ENCODE measurements at places on chromosomes 7 and 10.
A peak's percentile ranks its signal among the peaks of the same experiment; 100 is the strongest.

- DNase-seq, result no peak
Observed at GRCh38 chr7:92813390-92814024, 22.9 kb downstream of the CDK6 start.

DNA sequence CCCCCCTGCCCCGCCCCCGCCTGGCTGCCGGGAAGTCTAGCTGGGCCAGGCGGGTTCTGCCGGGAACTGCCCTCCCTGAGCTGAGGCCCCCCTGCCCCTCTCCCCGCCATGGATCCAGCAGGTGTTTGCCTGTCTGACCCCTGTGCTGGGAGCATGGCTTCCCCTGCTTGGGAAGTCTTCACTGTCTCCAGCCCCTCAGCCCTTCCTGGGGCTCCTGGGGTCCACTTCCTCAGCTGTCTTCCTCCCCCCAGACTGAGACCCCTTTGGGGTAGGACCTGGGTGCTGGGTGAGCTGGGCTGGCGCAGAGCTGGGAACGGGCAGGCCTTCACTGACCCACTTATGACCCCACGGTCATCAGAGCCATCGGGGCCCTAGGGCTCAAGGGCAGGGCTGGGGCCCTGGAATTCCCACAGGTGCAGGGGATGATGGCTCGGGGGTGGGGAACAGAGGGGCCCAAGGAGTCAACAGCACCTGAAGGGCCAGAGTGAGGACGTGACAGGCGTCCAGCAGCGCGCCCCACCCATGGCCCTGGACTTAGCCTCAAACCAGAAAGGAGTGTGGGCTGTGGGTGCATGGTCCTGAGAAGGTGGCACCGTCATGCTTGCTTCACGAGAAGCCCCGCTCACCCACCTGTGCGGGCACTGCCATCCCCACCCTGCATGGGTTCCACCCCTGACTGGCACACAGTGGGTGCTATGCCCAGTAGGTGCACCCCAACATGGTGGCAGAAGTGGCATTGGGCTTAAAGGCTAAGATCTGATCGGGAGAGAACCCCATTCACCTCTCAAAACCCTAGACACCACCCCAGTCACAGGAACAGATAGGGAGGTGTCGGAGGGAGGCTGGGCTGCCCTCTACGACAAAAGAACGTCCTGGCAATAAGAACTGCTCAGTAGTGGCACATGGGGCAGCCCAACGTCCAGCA lies 16.2 kb upstream of the TNRC18 start:
- DNase-seq, result no peak

GRCh38 chr10:71648933-71649320 lies 70.7 kb downstream of the C10orf105 start:
- no peak for DNase-seq

DNA sequence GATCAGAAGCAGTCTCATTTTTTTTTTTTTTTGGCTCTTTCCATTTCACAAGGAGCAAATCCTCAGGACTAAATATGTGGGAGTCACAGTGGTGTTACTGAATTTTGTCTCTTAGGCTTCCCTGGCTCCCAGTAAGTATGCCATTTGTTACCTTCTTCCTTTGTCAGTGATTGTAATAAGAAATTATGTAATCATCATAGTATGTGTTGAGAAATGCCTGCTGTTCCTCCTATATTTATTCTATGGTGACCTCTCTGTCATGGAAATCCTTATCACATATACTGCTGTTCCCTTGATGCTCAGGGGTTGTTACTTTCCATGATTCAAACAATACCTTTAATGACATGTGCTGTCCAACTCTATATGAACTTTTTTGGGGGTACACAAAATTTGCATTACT lies 4.8 kb upstream of the OR9A4 start:
- no peak for DNase-seq

GRCh38 chr10:133070810-133071209 lies 16.9 kb upstream of the ADGRA1 start:
- no peak for DNase-seq

DNA sequence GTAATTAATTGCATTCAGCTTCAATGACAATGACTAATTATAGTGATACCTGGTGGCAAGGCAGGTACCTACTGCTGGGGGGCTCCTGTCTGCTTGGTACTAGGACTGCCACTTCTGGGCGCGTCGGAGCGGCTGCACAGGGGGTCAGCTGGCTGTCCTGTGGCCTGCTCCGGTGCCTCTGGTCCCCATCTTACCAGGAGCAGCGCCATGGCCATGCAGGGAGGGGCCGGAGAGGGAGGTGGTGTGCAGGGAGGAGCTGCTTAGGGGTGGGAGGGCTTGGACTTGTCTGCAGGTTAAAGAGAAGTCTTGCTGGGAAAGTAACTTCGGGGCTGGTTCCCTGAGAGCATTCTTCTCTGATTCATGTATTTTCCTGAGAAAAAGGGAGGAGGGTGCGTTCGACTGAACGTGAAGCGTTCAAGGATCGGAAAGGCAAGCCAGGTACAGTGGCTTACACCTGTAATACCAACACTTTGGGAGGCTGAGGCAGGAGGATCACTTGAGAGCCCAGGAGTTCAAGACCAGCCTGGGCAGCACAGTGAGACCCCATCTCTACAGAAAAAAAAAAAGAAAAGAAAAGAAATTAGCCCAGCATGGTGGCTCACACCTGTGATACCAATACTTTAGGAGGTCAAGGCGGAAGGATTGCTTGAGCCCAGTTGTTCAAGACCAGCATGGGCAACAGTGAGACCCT lies 15.4 kb downstream of the CUX1 start:
- no peak for DNase-seq

- no peak for DNase-seq
Observed at GRCh38 chr7:80675090-80675489, 36.6 kb downstream of the CD36 start.

DNA sequence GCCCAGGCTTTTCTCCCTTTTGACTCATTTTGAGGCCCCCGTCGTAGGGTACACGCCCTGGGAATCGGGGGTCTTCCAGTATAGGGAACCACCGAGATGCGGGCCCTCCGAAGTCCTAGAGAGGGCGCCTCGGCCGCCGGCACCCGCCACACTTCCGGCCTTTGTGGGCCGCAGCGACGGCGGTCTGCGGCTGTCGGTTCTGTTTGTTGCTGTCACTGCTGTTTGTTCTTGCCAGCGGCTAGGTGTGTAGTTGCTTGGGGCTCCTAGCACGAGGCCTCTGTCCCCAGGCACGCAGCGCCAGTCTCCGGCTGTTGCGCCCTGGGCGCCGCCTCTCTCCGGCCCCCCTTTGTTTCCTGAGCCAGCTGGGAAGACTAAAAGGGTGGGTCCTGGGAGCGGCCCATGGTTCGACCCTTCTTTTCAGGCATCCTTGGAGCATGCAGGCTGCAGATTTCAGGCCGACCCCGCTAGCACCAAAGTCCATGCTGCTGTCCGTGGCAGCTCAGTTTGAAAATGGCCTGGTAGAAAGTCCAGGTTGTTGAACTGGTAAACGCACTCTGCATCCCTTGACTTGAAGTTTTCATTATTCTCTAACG lies 17.8 kb upstream of the ZKSCAN1 start:
- no peak for DNase-seq

GRCh38 chr10:29805134-29805723 lies 170.5 kb upstream of the SVIL start:
- DNase-seq, result no peak

- DNase-seq, result no peak
Observed at GRCh38 chr7:111006040-111006439, 84.9 kb upstream of the LRRN3 start.

DNA sequence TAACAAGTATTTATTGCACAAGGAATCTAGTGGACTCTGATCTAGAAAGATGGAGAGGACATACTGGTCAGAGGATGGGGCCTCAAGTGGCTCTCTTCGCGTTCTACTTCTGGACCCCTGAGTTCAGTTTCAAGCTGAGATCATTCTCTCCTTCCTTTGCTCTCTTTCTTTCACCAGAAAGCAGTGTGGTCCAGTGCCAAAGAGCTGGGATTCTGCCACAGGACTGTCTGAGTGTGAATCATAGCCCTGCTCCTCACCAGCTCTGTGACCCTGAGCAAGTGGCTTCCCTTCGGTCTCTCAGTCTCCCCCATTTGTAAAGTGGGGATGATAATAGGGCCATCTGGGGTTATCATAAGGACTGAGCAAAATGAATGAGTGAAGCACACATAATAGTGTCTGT lies 715.2 kb downstream of the SUGCT start:
- DNase-seq, result no peak

- DNase-seq, result no peak
Observed at GRCh38 chr10:86164174-86164774, 202.3 kb downstream of the GRID1 start.

DNA sequence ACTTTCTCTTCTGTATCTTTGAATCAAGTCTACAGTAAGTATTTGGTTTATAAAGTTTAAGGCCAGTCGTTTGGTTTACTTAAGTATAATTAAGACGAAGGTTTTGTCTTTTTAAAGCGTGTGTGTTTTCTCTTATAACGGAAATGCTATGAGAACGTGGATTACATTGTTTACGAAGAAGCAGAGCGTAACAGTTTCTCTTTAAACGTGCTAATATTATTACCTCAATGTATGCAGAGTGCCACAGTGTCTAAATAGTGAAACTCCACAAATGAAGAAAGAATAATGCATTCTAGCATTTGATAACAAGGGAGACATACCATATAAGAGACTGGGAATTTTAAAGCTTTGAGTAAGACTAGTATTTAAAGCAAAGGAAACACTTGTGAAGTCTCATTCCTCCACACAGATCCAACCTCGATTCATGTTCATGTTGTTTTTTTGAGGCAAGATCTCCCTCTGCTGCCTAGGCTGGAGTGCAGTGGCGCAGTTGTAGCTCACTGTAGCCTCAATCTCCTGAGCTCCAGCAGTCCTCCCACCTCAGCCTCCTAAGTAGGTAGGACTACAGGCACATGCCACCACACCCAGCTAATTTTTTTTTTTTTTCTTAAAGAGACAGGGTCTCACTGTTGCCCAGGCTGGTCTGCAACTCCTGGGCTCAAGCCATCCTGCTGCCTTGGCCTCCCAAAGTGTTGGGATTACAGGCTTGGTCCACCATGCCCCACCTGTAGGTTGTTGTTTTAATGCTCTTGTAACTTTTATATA lies 75.1 kb downstream of the ANKRD61 start:
- DNase-seq, result no peak

DNA sequence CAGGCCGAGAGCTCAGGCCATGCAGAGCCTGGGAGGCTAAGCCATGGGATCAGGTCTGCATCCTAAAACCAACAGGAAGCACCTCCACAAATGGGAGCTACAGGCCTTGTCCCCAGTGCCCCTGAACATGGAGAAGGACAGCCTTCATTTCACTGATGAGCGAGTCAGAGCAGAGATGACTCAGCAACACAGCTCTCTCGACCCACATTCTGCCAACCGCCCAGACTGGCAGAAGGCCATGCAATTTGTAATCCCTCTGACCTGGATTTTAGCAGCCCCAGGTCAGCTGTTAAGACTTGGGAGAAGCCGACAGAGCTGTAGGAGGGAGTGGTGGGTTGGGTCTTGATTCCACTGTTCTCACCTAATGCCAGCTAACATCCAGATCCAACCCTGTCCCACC lies 25.5 kb downstream of the VOPP1 start:
- DNase-seq, result no peak

GRCh38 chr7:131197920-131198615 lies 129.6 kb upstream of the MKLN1 start:
- DNase-seq, result peak; percentile 64

DNA sequence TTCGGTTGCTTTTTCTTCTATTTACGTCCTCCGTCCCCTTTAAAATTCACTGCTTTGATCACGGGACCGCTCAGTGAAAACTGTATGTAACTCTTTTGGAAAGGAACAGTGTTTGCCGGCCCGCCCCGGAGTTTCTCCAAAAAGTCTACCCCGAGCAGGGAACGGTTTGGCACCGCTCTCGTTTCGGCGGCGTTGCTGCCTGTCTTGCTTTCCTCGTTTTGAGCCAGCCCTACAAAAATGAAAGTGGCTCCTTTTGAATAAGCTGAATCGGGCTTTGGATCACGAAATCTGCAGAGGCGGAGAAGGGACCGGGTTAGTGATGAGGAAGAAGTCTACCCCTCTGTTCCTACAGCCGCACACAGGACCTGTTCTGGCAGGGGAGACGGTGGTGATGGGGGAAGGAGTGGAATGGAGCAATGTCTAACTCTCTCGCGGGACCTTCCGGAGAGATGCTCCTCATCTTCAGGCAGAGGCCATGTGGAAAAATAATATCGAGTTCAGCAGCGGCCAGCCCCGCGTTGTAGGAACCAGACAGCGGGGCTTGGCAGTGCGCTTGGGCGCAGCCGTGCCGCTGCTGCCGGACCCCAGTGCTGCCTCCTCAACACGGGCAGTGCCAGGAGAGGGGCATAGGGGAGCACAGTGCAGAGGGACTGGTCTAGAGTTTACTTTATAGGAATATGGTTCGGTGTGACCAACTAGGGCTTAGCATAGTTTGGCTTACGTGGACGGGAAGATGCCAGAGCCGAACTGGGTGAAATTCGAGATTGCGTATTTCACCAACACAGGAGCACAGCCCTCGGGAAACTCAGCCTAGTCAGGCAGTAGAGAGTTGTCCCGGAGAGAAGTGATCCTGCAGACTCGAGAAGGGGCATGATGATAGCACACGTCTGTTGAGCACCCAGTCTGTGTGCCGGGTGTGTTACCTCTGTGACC lies 1.4 kb downstream of the HTRA1 start:
- no peak for DNase-seq

GRCh38 chr7:4267341-4268039 lies 414.6 kb upstream of the FOXK1 start:
- DNase-seq, result no peak

DNA sequence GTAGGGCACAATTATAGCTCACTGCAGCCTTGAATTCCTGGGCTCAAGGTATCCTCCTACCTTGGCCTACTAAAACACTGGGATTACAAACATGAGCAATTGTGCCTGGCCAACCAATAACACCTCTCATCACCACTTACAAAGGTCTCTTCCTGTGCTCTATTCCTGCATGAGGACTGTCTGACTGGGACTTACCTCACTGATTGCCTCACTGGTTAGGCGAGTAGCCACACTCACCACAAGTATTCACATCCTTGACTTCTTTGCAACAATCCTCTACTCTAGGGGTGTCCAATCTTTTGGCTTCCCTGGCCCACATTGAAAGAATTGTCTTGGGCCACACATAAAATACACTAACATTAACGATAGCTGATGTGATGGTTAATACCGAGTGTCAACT lies 22.6 kb upstream of the PDIA4 start:
- no peak for DNase-seq

DNA sequence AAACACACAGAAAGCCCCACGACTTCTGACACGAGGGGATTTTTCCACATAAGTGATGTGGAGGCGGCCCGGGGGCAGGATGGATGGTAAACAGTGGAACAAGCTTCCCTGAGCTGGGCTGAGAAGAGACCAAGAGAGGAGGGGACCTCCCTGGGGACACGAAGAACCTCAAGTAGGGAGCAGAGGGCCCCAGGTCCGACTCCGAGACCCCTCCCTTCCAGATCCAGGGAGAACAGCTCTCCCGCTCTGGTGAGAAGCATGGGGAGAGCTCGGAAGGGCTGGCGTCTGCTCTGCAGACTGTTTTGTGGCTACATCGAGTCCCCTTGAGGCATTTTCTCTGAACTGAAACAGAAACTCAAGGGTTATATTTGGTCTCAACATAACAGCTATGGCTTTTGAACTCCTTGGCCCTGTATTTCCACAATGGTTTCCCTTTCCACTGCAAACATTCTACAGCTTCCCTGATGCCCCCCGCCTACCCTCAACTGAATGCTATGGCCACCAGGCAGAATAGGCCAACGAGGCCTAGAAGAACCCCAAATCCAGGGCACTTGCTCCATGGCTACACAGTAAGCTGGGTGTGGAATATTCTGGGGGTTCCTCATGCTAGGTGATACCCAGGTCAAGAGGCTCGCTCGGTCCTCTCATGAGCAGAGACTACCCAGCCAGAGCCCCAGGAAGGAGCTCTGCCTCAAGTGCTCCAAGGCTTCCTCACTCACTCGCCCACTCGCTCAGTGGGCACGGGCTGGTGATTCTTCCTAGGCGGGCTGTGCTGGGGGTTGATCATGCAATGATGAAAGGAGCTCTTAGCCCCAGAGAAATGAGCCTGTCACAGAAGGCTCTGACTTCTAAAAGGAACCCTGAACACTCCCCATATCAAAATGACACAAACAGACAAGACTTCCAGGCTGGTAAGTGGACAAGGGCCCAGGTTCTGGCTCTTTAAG lies 47.5 kb downstream of the FAM53B start:
- DNase-seq, result no peak
